Spinal cord (tissue), 10 donors: ENCODE measurements at places on chromosomes 2 and 18. TPM values are rescaled to one million over a fixed set of nuclear protein-coding genes. Genes with fewer than 3 reads are reported as not detected.

ARHGEF33 gene
- 5.5 TPM for polyA plus RNA-seq

TCF23 gene
- polyA plus RNA-seq: not detected

UCN gene
- polyA plus RNA-seq: 4.6 TPM

SULT1C4 gene
- 35.1 TPM for polyA plus RNA-seq

RNF152 gene
- 31.2 TPM for polyA plus RNA-seq

HOXD13 gene
- polyA plus RNA-seq: not detected

GPBAR1 gene
- polyA plus RNA-seq: 0.74 TPM

SATB2 gene
- 7.5 TPM for polyA plus RNA-seq

ZBTB7C gene
- 9.4 TPM for polyA plus RNA-seq

SIGLEC15 gene
- 0.10 TPM for polyA plus RNA-seq

UGT1A3 gene
- not detected for polyA plus RNA-seq

CNTNAP5 gene
- polyA plus RNA-seq: 45.3 TPM

FBXO41 gene
- 50.6 TPM for polyA plus RNA-seq

FEV gene
- polyA plus RNA-seq: 0.11 TPM

CRYGA gene
- polyA plus RNA-seq: 0.36 TPM

RABL2A gene
- 73.7 TPM for polyA plus RNA-seq

BMP10 gene
- polyA plus RNA-seq: not detected

TSN gene
- polyA plus RNA-seq: 80.9 TPM

SPDYA gene
- 3.7 TPM for polyA plus RNA-seq

HOXD8 gene
- polyA plus RNA-seq: 42.7 TPM

SCN9A gene
- polyA plus RNA-seq: 17.9 TPM

PAIP2B gene
- 22.2 TPM for polyA plus RNA-seq

ARHGAP28 gene
- 9.3 TPM for polyA plus RNA-seq

GREB1L gene
- polyA plus RNA-seq: 5.1 TPM
